Stimulated activated CD4-positive, alpha-beta T cell treated with anti-CD3 and anti-CD28 coated beads, Interleukin-4, amount 100 ng/mL, for 1 hour (primary cell): ENCODE measurements at places on chromosomes 1 and 21.

DNA sequence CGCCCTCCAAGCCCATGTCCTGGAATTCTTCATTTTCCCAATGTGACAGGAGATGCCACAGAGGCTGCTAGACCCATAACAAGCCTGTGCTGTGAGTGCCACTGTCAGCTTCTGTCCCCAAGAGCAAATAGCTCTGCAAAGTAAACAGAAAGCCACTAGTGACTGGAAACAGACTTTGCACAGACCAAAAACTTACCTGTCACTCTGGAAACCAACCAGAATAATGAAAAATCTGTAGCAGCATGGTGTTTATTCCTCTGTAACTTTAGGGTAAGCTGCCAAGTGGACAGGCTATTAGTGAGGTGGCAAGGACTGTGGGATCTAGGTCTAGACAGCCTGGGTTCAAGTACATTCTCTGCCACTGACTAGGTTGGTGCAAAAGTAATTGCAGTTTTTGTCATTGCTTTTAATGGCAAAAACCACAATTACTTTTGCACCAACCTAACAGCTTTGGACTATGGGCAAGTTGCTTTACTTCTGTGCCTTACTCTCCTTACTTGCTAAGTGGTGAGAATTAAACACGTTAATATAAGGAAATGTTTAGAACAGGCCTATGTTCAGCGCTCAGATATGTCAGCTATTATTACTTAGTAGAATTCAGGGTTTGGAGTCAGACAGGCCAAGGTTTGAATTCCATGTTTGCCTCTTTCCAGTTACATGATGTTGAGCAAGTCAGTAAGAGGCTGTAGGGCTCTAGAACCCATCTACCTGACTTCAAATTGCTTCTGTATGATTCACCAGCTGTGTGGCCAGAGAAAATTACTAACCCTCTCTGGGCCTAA is at the start of gene C8B:
TSS of gene C8B (minus strand) at position 100 of the 782 bp plus-strand sequence. CDS start at position 33, 67 bp downstream.
- DNase-seq: no peak

- DNase-seq: no peak
These were observed 49.3 kb downstream of the IVNS1ABP start for GRCh38 chr1:185267701-185268100.

GRCh38 chr1:84339503-84339902 is 38.0 kb downstream of the SAMD13 start:
- no peak for DNase-seq

GRCh38 chr1:170075186-170075585 is 691 bp upstream of the KIFAP3 start:
- no peak for DNase-seq

DNA sequence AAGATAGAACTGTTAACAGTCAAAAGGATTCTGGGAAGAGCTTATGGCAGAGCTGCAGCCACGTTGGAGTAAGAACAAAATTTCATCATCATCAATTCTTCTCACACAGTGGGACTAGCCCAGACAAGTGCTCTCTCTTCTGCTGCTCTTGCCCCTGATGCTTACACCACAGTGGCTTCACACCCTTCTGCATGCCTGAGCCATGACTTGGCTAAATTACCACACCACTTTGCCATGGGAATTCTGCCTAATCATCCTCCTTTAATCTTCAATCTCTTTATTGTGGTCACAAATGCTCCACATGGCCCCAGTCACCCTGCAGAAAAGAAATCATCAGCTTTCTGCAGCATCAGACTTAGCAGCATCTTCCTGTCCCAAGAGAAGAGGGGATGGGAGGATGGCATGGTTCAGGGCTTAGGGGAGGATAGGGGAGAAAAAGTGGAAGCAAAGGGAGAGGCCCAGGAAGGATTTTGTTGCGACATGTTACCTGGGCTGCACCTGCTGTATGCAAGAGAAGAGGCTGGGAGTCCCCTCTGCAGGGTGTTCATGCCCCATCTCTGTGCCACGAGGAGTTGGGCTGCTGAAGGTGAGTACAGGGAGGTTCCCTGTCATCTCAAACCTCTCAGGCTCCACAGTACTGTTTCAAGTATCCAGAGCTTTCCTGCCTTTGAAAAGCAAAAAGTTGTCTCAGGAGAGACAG is 9.0 kb upstream of the RPTN start:
- DNase-seq: no peak
